ENCODE measurements at places on chromosomes 12 and 14.
A peak's percentile ranks its signal among the peaks of the same experiment; 100 is the strongest.

GRCh38 chr12:10392394-10392930, 2.6 kb upstream of the KLRK1 start:
- DNase-seq, result no peak

- no peak for DNase-seq
Observed at GRCh38 chr14:60720962-60721325, 3.2 kb downstream of the SIX4 start.

- DNase-seq, result no peak
Observed at GRCh38 chr14:22748631-22749068, 17.8 kb upstream of the OXA1L start.

- DNase-seq, result no peak
Observed at GRCh38 chr12:81668475-81668874, 90.7 kb downstream of the PPFIA2 start.

DNA sequence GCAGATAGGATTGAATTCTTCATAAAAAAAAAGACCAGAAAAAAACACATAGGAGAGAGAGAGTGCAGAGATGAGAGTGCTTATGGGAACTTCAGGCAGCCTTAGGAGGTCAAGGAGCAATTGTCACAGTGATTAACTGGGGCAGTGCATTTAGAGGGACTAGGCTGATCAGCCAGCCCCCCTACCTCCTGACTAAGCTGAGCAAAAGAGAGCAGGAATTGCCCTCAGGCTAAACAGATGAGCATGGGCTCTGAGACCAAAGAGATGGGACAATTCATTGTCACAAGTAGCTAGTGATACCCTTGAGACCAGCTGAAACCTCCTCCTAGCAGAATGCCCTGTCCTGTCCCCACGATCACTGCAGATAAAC, 124.0 kb downstream of the BTG1 start:
- no peak for DNase-seq

DNA sequence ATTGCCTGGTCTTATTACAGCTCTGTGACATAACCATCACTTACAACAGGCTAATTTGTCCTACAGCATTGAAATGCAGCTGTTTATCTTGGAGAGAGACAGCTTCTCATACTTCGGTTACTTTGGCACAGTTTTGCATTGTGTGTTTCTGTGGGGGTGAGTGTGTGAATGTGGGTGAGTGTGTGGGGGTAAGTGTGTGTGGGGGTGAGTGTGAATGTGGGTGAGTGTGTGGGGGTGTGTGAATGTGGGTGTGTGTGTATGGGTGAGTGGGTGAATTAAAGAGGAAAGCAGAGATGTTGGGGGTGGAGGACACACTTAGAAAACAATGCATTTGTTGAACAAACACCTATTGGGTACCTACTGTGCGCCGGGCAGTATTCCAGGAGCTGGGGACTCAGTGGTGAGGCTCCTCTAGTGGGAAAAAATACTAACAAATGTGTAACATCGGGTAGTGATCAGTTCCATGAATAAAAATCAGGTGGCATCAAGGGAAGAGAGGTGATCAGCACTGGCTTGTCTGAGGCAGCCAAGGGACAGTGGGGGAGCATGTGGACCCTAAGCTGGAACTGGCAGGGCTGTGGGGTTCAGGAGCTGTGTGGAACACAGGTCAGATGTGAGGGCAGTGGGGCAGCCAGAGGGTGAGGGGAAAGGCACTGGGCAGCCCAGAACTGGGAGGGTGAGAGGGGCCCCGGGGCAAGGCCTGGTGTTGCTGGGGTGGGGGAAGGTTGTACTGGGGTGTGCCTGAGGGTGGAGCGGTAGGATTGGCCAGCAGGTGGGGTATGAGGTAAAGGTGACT, 44.1 kb upstream of the AMN start:
- no peak for DNase-seq

GRCh38 chr14:65661865-65662264, 249.3 kb downstream of the FUT8 start:
- DNase-seq, result no peak

GRCh38 chr14:54715239-54715638, 148.3 kb downstream of the SAMD4A start:
- no peak for DNase-seq

DNA sequence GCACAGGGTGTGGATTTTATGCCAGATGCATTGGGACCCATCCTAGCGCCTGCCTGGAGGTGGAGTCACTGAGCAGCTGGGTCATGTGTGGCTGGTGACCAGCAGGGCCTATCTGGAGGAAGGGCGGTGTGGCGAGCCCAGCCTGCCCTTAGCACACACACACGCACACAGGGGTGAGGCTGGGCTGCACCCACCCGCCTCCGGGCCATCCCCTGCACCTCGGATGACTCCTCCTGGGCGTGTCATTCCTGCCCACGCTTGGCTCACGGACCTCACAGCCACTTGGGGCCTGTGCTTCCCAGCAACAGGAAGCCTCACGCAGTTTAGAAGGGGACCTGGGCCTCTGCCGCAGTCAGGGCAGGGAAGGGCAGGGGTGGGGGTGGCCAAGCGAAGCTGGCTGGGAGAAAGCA, 36.2 kb upstream of the FZD10 start:
- DNase-seq, result no peak

DNA sequence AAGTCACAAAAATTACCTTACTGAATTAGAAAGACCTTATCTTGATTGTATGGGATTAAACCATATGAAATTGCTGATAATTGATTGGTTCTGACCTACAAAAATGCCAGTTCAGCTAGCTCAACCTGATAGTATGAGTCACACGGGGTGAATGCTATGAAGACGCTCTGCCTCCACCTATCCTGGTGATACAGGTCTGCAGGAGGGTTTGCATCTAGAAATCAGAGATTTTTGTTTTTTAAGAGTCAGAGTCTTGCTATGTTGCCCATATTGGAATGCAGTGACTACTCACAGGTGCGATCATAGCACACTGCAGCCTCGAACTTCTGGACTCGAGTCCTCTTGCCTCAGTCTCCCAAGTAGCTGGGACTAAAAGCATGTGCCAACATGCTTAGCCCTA, 120.4 kb downstream of the HMGA2 start:
- no peak for DNase-seq

DNA sequence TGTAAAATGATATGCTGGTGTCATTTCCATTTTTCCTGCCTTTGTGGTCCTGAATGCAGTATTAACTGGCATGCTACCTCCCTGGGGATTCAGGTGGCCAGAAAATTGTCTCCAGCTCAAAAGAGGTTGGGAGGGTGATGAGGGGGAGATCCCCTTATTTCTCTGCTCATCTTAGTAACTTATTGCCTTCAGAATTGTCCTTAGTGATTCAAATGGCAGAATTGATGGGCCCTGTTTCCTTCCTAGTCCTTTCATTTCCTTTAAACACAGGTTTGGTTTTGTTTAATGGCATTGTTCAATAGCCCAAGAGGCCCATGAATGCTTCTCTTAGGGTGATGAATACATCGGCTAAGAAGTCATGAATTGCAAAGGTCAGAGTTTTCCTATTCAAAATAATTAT, 207.0 kb downstream of the SLC41A2 start:
- no peak for DNase-seq

DNA sequence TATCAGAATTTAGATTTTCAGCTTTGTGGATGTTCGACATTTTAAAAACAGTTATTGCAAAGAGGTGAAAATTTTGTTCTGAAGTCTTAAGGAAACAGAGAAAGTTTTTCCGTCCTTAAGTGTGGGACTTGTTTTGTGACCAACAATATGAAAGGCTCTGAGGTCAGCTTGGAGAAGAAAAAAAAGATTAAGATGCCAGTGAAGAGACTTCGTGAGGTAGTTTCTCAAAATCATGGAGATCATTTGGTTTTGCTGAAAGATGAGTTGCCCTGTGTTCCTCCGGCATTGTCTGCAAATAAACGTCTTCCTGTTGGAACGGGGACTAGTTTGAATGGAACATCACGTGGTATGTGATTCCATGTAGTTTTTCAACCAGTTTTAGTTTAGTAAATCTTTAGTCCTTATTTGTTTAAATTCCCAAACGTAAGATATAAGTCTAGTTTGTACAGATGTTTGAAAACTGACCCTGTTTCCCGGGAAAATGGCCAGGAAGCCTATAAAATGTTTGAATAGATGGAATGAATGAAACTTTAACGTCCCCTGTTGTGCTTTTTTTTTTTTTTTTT, 682 bp downstream of the KIAA0586 start:
- no peak for DNase-seq

DNA sequence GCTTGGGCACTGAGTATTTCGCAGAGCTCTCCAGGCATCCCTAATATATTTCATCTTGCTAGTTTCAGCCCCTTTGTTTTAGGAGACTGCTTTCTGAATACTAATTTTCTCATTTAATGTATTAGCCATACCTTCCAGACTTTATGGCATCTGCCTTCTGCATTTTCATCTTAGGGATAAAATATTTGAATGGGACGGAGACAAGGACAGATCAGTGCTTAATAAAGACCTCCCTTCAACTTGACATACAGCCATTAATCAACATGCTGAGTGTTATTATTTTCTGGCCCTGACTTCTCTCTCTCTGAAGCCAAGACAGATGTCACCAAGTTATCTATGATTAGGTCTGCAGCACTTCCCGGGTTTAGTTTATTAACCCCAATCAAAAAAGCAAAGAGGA, 42.4 kb downstream of the CACNA2D4 start:
- DNase-seq, result no peak

DNA sequence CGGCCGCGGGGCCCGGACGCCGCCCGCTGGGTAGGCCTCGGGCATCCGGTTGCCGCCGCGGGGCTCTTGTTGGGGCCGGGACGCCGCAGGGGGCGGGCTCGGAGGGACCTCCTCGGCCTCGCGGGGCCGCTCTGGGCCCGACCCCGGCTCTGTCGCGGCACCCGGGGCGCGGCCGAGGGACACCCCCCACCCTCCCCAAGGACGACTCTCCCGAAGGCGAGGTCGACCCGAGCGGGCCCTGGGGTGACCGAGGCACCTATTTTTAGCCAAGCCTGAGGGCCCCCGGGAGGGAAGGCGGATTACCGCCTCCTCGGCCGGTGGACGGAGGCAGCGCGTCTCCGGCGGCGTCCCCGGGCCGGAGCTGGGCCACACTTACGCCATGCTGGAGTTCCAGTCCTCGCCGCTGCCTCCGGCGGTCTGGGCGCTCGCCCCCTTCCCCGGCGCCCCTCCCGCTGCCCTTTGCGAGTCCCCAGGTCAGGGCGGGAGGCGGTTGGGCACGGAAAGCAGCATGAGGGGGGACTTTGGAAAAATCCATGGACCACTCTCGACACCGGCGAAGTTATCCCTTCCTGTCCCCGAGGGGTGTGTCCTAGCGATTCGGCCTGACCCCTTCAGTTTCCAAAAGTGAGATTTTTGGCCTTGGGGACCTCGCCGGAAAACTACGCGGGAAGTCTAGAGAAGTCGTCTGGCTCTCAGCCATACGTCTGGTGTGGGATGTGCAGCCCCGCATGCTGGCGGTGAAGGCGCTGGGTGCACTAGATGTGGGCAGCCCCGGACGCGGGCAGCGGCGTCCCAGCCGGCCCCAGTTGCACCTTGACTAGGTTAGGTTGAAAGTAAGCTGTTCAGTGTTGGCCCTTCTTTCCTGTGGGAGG, 699 bp downstream of the KTN1 start:
- DNase-seq, result peak; percentile 22

- DNase-seq, result no peak
Observed at GRCh38 chr14:77204907-77205306, 23.3 kb downstream of the TMEM63C start.

DNA sequence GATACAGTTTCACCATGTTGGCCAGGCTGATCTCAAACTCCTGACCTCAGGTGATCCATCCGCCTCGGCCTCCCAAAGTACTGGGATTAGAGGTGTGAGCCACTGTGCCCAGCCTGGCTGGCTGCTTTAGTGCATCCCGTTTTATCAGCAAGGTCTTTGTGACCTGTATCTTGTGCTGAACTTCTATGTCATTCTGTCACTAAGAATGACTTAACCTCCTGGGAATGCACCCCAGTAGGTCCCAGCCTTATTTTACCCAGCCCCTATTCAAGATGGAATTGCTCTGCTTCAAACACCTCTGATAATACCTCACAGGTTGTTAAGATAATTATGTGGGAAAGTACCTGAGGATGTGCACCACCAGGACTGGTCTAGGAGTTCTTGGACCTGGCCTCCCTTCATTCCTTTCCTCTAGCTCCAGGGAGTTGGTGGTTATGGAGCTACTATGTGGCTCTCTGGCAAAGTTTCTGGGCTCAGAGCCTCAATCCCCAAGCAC, 26.1 kb upstream of the JPH4 start:
- no peak for DNase-seq

GRCh38 chr12:75361408-75361807, 26.9 kb downstream of the GLIPR1L1 start:
- DNase-seq, result no peak

GRCh38 chr14:32561520-32561919, 232.4 kb downstream of the AKAP6 start:
- no peak for DNase-seq

DNA sequence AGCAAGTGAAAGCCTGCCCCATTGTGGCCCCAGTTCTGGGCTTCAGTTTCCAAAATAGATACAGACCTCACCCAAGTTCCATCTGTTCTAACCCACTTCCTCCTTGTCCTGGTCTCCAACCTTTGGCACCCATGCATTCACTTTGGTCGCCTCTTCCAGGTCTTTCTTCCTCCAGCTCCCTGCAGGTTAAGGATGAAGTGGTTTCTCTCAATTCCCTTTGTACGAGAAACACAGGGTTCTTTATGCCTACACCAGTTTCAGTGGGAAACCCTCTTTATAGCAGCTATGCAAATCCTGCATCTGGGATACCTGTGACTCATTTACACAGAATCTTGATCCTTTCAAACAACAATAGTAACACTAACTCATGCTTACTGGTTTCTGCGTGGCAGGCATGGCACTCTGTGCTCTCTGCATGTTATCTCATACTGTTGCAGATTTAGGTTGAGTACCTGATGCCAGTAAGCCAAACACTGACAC, 110.6 kb upstream of the AMIGO2 start:
- DNase-seq, result no peak

- no peak for DNase-seq
Observed at GRCh38 chr14:102911541-102911951, 10.9 kb upstream of the AMN start.

DNA sequence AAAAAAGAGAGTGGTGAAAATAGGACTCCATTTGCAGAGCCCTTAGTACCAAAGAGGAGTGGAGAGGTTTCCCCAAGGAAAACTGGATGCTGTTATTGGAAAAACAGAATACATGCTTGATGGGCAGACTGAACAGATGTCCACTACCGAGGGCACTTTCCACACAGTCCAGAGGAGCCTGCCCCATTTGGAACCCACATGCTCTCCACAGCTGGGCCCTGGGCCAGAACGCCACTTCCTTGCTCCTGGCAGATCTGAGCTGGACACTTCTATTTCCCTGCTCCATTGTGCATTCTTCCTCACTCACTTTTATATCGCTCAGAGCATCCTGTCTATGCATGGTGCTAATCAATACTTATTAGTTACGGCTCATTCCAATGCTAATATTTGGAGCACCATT, 249.9 kb downstream of the SLC15A4 start:
- no peak for DNase-seq

Data from activated CD8-positive, alpha-beta memory T cell treated with anti-CD3 and anti-CD28 coated beads for 48 hours (primary cell).